ENCODE measurements at places on chromosomes 1 and 21. TPM values are rescaled to one million over a fixed set of nuclear protein-coding genes. Genes with fewer than 3 reads are reported as not detected.
A peak's percentile ranks its signal among the peaks of the same experiment; 100 is the strongest.

DNA sequence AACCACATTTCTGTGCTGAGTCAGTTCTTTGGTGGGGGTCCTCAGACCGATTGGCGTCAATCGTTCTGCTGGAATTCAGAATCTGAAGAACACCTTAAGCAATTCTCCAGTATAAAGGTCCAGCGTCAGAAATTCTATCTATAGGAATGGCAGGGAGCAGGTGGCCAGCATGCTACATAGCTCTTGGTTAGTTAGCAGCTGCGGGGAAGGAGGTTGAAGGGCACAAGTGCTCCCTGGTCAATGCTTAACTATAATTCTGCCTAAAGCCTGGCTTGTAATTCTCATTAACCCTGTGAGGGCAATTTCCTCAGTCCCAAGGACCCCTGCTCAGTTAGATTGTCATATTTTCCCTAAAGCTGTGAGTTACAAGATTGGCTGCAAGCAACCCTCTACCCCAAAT, 54.3 kb upstream of the GALNT2 start:
- DNase-seq, result no peak

DNA sequence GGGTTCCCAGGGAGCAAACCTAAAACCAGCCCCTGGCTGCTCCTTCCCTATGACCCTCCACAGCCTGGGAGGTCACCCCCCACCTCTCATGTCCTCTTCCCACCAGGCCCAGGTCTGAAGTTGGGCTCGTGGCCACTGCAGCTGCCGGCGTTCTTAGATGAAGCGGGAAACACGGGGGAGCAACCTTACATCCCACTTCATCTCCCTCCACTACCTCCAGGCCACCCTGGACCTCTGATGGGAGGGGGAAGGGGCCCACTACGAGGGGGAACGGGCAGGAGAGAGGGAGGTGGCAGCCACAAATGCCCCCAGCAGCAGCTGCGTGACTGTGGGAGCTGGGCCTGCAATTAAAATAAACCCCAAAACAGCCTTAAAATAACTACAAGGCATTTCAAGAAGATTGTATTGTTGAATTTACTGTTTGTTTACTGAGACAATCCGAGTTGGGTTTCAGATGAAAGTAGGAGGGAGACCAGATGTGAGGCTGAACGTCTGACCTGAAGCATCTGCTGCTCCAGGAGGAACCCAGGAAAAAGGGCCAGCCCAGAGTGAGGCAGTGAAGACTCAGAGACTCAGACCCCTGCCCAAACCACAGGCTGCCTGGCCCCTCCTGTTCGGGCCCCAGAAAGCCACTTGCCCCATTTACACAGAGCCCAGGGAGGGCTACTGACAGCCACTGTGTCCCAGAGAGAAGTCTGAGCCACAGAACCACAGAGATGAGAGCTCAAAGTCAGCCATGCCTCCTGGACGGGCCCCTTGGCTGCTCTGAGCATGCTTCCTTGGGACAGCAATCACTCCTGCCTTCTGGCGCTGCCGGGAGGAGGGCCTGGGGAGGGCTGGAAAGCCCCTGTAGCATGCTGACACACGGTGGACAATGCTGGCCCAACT, 59.8 kb downstream of the GLIS1 start:
- no peak for DNase-seq

DNA sequence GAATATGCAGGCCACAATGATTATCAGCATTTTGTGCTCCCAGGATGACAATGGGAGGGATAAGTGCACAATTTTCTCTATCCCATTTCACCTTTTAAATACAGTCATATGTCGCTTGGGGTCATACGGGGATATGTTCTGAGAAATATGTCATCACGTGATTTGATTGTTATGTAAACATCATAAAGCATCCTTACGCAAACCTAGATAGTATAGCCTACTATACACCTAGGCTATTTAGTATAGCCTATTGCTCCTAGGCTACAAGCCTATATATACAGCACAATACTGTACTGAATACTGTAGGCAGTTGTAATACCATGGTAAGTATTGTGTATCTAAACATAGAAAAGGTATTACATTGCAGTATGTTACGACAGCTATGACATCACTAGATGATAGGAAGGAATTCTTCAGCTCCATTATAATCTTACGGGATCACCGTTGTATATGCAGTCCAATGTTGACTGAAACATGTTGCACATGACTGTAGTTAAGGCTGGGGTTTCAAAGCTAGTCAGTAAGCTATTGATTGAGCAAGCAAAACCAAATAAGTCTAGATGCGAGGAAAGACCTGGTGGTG, 18.9 kb downstream of the RUSC1 start:
- DNase-seq, result no peak

DNA sequence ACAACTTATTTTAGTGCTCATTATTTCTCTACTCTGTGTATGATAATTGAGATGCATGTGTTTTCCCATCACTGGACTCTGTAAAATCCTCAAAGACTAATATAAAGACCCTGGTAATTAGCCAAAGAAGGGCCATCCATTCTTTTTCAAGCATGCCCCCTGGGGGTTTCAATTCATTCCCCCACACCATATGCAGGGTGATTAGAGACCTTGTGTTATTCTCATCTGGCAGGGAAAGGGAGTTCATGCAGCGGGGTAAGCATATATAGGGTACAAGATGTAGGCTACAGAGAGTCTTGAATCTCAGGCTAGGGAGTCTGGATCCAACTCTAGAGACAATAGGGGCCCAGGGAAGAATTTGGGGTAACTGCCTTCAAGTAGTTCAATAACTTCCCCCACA, 166.5 kb downstream of the TNR start:
- no peak for DNase-seq

DNA sequence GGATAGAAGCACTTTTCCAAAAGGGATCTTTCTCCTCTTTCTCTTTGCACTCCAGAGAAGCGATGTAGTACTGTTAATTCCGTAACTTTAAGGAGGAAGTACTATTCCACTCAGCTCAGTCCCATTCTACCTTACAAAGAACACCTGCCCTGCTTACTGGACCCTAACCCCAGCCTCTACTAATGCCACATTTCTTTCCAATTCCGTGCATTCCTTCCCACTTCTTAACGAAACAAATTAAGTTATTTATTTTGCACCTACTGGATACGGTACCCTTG, 511 bp downstream of the NDC1 start:
- DNase-seq, result no peak

DNA sequence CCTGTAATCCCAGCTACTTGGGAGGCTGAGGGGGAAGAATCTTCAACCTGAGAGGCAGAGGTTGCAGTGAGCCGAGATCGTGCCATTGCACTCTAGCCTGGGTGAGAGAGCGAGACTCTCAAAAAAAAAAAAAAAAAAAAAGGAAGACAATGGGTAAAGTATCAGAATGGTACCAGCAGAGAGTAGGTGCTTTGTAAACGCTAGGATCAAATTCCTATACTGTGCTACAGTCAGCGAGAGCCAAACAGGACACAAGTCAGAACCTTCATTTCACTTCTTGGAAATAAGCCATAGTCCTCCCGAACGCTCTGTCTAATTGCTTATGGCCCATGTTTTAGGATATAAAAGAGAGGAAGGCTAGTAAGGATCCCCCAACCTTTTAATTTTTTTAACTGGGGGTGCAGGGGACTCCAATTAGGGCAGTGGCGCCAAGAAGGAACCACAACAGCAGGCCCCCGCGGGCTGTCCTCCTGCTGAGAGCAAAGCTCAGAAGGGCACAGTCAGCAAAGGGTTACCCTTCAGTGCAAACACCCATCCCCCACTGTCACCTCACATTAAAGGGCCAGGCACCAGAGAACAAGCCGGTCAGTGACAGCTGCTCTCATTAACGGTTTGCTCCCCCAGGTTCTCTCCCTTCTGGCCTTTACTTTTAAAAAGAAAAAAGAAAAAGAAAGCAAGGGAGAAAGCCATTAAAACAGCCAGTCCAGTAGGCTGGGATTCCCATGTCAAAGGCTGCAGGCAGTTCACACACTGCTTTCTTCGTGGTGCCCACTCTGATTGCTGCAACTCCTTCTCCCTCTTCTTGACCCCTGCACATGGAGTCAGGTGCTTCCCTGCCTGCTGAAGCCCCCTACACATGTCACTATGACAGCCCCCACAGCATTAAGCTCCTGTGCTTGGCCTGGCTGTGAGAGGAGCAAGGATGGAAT, 69.4 kb downstream of the PLPP3 start:
- peak; percentile 57 for DNase-seq

DNA sequence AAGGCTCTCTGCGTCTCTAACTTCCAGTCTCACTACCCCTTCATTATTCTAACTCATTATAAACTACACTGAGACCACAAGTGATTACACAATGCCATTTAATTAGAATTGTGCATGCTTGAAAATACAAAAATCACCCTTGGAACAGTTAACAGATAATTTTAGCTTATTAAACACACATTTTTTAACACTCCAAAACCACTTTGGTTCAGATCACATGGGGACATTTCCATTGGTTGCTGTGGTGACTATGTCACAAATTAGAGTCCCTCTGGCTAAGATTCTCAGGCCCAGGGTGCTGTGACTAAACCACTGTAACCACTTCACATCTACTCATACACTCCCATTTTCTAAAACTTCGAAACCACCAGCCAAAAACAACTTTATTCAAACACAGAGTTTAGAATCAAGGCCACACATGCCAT, 43.0 kb downstream of the JAK1 start:
- DNase-seq, result no peak

GRCh38 chr1:15676688-15677661, 7.1 kb upstream of the PLEKHM2 start:
- DNase-seq, result no peak

GRCh38 chr1:13809461-13810159, 109.6 kb downstream of the PRDM2 start:
- no peak for DNase-seq

GRCh38 chr1:58902830-58903513, 119.1 kb upstream of the JUN start:
- DNase-seq, result no peak

GRCh38 chr1:29569971-29570634, 333.8 kb downstream of the PTPRU start:
- DNase-seq, result peak; percentile 43

GRCh38 chr1:209675565-209676154, 448 bp downstream of the G0S2 start:
- no peak for DNase-seq

DNA sequence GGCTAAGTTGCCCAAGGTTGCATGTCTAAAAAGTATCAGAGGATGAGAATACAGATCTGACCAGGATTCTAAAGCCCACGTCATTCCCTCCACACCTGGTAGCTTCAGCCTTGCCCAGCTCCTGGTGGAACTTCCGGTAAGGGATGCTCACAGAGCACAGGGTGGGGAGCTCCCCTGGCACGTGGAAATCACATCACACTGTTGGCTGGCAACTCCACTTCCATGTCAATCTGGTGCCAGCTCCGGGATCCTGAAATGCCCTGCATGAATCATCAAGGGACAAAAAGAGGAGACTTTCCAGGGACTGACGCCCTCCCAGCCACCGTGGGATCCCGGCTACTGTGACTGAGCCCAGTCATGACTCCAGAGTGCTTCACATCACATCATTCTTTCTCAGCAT, 12.4 kb upstream of the BCAR3 start:
- DNase-seq, result no peak

DNA sequence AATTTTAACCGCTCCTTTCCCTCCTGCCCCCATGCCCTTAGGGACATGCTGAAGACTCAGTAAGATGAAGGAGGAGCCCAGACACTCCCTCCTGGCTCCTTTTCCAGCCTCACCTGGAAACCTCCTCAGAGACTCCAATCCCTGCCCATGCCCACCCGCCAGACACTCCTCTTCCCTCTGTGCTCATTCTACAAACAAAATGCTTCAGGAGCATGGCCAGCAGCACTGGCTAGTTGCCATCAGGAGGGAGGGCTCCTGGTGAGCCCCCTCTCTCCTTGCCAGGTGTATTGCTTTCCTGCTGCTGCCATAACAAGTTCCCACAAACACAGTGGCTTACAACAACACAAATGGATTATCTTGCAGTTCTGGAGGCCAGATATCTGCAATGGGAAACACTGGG, 126.1 kb downstream of the PSMG1 start:
- no peak for DNase-seq

DNA sequence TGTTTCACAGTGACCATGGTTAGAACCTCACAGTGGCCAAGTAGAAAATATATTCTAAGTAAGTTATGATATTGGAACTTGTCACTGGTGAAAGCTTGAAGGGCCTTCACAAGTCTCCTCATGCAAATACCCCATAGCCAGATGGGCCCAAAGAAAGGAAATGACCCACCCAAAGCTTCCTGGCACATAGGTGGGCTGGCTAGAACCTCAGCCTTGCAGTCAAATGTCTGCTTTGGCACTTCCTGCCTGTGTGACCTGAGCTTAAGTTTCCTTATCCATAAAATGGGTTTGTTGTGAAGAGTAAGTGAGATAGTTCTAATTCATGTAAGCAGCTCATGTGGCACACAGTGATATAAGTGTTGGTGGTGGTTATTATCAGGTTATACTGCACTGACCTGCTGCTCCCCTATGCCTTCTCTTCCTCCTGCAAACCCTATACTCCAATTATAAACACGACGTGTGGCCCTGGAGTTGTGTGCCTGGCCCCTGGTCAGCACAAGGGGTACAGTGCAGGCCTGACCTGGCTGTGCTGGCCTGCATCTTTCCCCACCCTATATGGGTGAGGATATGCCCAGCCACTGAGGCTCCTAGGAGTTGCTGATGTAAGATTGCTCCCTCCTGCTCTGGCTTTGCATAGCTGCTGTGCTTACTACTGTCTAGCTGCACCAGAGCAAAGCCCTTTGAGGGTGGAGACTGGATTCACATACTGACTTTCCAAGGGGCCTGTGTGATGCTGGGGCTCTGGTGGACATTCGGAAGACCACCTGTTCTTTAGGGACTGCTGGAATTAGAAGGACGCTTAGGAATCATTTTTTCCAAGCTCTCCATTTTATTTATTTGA, 4.7 kb upstream of the SLFNL1 start:
- DNase-seq, result no peak

- peak; percentile 62 for DNase-seq
These were observed 65.1 kb downstream of the MAB21L3 start for GRCh38 chr1:116176306-116176789.

DNA sequence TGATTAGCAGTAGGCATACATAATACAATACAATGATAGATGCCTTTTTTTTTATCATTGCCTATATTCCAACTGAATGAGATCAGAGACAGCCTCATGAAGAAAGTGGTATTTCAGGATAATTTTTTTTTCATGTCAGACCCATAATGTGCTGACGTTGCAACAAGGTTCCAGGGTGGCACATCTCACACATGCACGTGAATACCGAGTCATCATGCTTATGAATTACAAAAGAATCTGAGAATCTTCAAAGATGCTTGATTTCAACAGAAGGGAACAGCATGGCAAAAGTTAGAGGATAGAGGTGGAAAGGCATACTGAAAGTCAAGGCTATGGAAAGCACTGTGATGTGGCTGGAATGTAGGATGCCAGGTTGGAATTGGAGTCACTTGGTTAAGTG, 5.0 kb upstream of the RNF11 start:
- DNase-seq, result no peak

GRCh38 chr1:68293609-68294366, 61.5 kb upstream of the WLS start:
- DNase-seq, result no peak

Gene TNFSF18
- not detected for total RNA-seq

Gene VSIG8
- not detected for total RNA-seq

Gene FCRL4
- not detected for total RNA-seq

Gene TMCO2
- total RNA-seq, result not detected

Gene MSH4
- 0.09 TPM for total RNA-seq

Gene DONSON
- 60.8 TPM for total RNA-seq

Gene SPATA45
- 0.86 TPM for total RNA-seq

Gene FCGR3A
- total RNA-seq, result not detected
